ENCODE measurements at places on chromosomes 5 and 9. TPM values are rescaled to one million over a fixed set of nuclear protein-coding genes. Genes with fewer than 3 reads are reported as not detected.

STING1 gene
- total RNA-seq = 124 TPM

GRCh38 chr9:112084334-112084733 lies 90.8 kb downstream of the SUSD1 start:
- no peak overlapping the region for H3K27ac ChIP-seq
- H3K4me1 ChIP-seq = no peaks in the 10 kb centered on the region
- no peaks in the 10 kb centered on the region for H3K27me3 ChIP-seq
- no peak for DNase-seq

- no peak overlapping the region for H3K4me3 ChIP-seq
- no peaks in the 10 kb centered on the region for H3K4me1 ChIP-seq
- H3K27ac ChIP-seq = no peak overlapping the region
- H3K27me3 ChIP-seq = no peaks in the 10 kb centered on the region
Measured at GRCh38 chr9:84317563-84317962, 23.0 kb downstream of the SLC28A3 start.

OXCT1 gene
- 18.6 TPM for total RNA-seq

- no peak overlapping the region for H3K4me3 ChIP-seq
- no peak for DNase-seq
- H3K27ac ChIP-seq = no peak overlapping the region
- no peaks in the 10 kb centered on the region for H3K4me1 ChIP-seq
- no peaks in the 10 kb centered on the region for H3K36me3 ChIP-seq
Measured at GRCh38 chr9:68545033-68545705, 4.5 kb upstream of the TMEM252 start.

GRCh38 chr9:132077881-132078698 lies 1.6 kb downstream of the MED27 start:
- no peak overlapping the region for H3K27ac ChIP-seq
- DNase-seq = no peak
- H3K4me1 ChIP-seq = peaks cover 15% of the 10 kb centered on the region
- peak overlapping the region; percentile 77 for H3K4me3 ChIP-seq
- no peaks in the 10 kb centered on the region for H3K27me3 ChIP-seq
